Natural killer cell treated with Interleukin-12 subunit alpha and Interleukin-12 subunit beta and Interleukin-15 and Interleukin-18, amount 100 ng/mL, for 72 hours (primary cell): ENCODE measurements at places on chromosomes 3 and 15.

DNA sequence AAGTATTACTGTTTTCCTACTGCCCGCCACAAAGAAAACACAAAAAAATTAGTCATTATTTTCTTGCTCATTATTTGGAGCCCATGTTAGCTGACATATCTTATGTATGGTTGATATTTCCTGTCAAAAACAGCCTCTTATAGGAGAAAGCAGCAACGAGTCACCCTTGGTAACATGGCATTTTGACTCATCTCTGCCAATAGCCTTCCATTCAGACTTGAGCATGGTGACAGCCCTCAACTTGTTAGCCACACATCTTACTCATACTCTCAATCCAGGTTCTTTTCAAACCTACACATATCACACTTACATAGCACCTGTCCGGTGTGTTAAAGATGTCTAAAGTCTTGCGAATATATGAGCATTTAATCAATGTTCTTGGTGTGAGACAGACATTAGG, 109.4 kb upstream of the SAMMSON start:
- DNase-seq, result no peak

DNA sequence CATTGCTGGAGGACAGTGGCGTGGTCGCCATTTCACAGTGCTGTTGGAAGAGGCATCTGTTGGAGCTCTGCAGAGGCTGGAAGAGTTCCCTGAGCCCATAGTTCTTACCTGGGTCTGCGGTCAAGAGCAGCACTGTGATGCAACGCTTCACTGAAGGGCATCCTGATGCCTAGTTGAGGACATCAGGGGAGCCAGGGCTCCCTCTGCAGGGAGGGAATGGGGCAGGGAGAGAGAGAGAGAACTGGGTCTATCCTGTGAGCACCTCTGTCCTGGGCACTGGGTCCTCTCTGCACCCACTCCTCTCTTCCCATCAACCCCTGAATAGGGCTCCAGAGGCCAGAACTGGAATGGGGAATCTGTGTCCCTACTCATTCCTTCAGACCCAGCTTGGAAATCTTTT, 23.9 kb upstream of the MOBP start:
- DNase-seq, result no peak

DNA sequence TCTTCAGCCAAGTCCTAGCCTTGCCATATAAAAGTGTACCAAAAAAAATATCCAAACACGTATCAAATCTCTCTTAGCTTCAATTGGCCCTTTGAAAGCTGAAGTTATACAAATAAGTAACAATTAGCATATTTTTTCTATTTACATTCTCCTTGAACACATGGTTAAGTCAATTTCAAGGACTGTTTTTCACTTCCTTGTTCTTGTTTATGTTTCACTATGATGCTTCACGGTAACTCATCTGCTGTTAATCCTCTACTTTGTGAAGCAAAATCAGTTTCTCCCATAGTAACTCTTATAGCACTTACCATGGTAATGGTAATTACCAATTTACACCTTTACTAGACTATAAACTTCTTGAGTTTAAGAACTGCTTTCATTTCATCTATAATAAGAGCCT, 10.6 kb upstream of the SPRED1 start:
- DNase-seq, result no peak

DNA sequence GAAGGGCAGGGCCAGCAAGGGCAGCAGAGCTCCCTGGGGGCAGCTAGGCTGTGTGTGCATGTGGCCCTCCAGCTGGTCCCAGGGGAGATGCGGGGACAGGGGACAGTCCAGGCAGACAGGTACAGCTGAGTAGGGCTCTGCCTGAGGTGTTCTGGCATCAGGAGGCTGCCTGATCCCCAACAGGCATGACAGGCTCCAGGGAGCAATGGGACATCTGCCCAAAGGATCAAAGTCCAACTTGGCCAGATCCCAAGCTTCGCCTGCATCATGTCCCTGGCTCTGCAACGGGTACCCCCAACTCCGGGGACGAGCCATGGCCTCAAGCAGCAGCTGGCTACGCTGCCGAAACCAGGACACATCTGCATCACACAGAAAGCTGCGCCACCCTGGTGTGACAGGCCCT, 21.8 kb downstream of the ATRIP start:
- DNase-seq, result no peak

- DNase-seq, result no peak
These were observed 66.6 kb downstream of the NUP210 start for GRCh38 chr3:13353506-13353905.
